ENCODE measurements at places on chromosomes 3 and 15.

DNA sequence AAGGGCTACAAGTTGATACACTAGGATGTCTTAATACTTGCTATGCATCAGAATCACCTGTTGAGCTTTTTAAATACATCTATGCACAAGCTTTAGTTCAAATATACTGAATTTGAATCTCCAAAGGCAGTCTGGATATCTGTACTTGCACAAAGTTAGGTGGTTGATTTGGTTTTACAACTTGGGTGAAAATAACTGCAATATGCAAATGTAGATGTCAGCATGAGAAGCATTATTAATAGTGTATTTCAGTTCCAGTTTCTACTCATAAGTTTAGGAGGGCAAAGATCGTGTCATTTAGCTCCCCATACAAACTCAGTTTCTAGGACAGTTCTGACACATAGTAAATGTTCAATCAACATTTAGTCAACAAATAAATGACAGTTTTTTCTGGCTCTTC is 25.6 kb downstream of the IQCB1 start:
- no peak for DNase-seq

GRCh38 chr15:99307735-99308134 is 56.5 kb downstream of the LRRC28 start:
- DNase-seq, result no peak

- DNase-seq, result no peak
Measured at GRCh38 chr15:90816401-90817116, 51.8 kb upstream of the FURIN start.

DNA sequence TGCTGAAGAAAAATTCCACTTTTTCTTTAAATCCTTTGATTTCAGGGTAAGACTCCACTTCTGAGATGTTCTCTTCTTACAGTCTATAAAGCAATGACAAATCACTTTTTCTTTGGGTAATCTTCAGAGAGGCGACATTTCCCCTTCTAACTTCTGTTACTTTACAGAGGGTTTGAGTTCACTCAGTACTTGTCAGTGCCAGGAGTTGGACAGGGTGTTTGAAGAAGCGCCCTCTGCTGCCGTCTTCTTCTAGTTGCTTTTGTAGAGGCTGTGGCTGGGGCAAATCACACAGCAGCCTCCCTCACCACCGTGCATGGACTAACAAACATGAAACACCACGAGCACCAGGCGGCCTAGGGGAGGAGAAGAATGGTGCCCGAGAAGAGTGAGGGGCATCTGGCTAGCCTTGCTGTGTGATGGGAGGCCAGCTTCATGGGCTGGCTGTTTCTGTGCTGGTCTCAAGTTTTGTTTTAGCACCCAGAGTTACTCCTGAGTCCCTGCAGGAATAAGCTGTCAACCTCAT is at the start of gene CD80:
Gene CD80, minus strand, starts transcription at position 174 of the 523 bp plus-strand sequence. CDS start 1,886 bp downstream, outside the sequence.
- peak; percentile 34 for DNase-seq

GRCh38 chr15:84817466-84818081 is 418 bp downstream of the ALPK3 start:
- no peak for DNase-seq

GRCh38 chr3:89622063-89622700 is 514.8 kb downstream of the EPHA3 start:
- no peak for DNase-seq

DNA sequence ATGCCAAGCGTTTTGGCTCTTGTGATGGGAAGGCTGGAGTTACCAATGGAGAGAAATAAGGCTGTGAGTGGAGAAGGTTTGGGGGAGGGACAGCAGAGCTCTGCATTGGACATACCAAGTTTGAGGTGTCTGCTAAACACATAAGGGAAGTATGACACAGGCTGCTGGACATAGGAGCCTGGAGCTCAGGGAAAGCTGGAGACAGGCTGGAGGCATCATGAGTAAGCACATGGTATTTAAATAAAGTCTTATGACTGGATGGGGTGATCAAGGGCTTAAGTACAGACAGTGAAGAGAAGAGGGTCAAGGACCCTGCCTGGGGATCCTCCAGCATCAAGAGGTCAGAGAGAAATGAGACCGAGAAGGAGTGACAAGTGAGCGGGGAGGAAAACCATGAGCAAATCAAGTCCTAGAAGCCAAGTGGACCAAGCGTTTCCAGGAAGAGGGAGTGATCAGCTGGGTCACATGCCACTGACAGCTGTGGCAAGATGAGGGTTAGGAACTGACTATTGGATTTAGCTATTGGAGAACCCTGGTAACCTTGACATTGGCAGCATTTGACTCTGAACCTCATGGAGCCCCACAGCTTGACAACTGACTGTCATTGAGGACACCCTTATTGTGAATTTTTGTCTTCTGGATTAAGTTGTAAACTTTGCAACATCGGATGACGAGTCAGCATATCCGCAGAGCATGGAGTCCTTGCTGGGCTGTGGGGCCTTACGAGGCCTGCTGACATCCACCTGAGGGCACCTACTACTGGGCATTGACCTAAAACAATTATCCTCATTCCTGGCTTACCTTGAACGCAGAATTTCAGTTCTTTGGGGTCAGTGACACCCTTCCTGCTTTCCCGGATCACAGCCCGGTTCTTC is 78.7 kb upstream of the ETV5 start:
- no peak for DNase-seq

DNA sequence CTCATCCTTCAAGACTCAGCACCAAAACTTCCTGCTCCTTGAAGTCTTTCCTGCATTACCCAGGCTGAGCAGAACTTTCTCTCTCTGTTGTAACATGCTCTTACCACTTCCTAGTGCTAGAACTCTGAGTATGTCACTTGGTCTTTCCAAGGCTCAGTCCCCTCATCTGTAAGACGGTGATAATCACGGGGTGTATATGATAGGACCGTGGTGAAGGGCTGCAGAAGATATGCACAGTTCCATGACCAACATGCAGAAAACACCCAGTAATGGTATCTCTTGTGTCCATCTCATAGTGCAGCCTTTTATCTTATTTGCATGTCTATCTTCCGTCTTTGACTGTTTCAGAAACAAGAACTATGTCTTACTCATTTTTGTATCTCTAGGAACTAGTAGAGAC is 154.5 kb downstream of the ZNF621 start:
- DNase-seq, result no peak

GRCh38 chr3:41323467-41324155 is 124.3 kb downstream of the CTNNB1 start:
- DNase-seq, result no peak

DNA sequence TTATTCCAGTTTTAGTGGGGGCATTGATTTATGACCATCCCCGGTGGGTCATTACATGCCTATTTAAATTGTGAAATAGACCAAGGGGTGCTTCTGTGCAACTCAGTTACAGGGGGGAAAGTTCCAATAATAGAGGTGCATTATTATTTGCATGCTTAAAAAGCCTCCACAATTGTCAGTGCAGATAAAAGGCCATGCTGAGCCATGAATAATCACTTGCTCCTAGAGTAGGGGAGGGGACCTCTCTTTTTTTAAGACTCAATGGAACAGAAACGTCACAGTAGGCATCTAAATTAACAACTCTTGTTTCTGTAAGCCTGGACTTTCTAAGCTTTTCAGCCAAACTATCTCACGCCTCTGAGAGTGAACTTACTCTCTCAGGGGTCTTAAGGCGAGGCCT is 66.5 kb upstream of the CMTM7 start:
- no peak for DNase-seq

GRCh38 chr15:93235926-93236780 is 147.1 kb upstream of the RGMA start:
- no peak for DNase-seq

- DNase-seq, result no peak
Measured at GRCh38 chr3:124938896-124939295, 4.3 kb upstream of the MUC13 start.

GRCh38 chr15:58203537-58203936 is 65.4 kb downstream of the AQP9 start:
- no peak for DNase-seq

GRCh38 chr15:79321876-79322275 is 11.0 kb downstream of the TMED3 start:
- no peak for DNase-seq

DNA sequence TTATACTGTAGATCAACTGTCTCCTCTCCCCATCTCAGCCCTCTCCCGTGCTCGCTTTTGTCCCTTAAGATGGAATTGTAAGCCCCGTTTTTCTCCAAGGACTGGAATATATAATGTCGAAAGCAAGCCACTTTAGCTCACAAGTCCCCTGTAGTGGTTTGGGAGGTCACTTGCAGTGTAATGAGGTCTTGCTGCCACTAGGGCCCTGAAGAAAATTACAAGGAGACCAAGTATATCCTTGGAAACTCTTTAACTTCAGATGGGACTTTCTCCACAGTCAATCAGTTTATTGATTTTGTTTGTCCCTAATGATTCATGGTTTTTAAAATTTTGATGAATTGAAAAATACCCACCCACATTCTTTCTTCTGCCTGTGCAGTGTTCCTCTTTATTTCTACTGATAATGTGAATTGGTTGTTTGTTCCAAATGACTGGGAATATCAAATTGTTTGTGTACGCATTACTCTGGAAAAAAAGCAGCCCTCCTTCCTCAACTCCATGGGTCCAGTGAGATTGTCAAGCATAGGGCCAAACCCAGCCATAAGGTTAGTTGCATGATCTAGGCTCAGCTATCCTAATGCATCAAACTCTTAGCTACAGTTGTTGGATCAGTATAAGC is 294.8 kb downstream of the MCTP2 start:
- no peak for DNase-seq

- no peak for DNase-seq
Measured at GRCh38 chr3:193212844-193213243, 28.2 kb upstream of the PLAAT1 start.

GRCh38 chr3:57783186-57784088 is 27.3 kb downstream of the SLMAP start:
- DNase-seq, result no peak

DNA sequence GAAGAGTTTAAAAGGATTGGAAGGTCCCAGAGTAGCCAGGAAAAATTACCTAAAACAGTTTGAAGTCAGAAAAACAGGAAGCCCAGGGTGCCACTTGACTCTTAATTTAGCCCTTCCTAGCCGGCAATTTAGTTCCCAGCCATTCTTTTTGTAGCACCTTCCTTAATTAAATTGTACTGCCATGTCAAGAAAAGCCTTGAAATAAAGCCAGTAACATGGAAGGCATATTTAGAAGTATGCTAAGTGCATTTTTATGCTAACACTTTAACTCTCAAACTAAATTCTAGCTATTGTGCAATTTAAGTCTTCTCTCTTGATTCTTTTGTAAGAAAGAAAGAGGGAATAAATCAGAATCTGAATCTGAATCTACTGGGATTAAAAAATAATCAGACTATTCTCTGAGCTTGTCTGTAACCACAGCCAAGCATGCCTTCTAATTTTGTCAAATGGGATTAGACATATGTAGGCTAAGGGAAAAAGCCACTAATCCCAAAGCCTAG is 43.2 kb downstream of the MAP3K13 start:
- DNase-seq, result no peak

Data from NCI-H460 (cell line).